Esophagus mucosa (tissue), 1 donor: ENCODE measurements at places on chromosomes 6 and 20.

GRCh38 chr20:47357296-47358038 is 968 bp upstream of the ZMYND8 start:
- peak; percentile 46 for ATAC-seq

- ATAC-seq, result no peak
Measured at GRCh38 chr6:131998255-131998982, 47.2 kb upstream of the CCN2 start.

DNA sequence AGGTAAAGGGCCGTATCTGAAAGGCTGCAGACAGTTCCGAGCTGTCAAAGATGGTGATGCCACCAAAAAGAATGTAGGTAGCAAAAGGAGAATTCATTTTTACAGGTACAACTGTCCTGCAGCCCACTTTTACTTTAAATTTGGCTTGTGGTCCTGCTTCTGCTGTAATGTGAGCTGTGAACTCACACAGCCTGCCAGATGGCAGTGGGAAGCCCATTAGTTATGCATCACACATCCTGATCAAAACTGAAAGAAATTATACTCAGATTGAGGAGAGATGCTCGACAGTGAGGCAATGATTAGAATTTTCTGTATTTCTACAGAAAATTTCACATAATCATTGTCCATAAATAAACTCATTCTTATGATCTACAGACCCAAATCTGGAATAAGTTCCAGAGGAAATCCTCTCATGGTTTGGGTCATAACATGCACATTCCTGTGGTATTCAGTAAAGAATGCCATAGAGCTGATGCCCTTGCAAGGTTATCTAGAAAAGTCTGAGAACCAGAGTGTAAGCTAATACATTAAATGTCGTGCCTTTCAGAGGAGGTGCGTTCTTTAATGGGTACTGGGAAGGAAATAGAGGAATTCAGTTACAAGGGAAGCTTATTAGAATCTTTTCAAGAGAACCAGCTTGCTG is 23.9 kb upstream of the E2F3 start:
- ATAC-seq, result no peak

DNA sequence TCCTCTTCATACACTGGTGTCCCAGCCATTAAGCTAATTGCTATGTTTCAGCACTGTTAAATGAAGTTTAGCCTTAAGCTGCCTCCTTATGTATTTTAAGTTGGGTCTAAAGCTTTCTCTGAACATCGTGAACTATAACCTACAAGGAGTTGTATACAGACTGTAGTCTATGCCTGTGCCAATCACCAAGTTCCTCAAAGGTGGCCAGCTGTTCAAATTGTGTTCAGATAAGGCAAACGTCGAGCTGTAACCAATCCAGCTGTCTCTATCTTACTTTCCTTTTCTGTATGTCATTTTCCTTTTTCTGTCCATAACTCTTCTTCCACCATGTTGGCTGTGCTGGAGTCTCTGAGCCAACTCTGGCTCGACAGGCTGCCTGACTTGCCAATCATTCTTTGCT is 199.6 kb downstream of the OGFRL1 start:
- no peak for ATAC-seq

DNA sequence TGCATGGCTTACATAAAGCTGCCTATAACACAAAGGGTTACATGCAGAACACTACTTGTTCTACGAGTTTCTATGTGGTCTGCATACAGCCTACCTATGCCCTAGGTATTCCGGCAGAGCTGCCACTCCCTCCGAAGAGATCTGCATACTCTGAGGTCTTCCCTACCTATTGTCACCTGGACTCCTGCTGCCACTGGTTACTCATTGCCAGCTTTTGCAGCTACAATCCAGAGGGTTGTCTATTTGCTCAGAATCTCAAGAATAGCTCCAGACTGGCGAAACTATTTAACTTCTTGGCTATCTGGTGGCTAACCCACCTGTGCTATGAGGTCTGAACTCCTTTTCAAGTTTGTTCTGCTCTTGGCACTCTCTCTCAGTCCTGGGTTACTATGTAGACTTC is 323.3 kb downstream of the BMP2 start:
- ATAC-seq, result peak; percentile 74

GRCh38 chr6:34231566-34232336 is 4.9 kb upstream of the HMGA1 start:
- no peak for ATAC-seq

GRCh38 chr6:26478100-26478984 is 20.6 kb downstream of the BTN2A1 start:
- ATAC-seq, result no peak

GRCh38 chr6:55131616-55132015 is 42.7 kb upstream of the HCRTR2 start:
- no peak for ATAC-seq
